ENCODE measurements at places on chromosomes 16 and 17. TPM values are rescaled to one million over a fixed set of nuclear protein-coding genes. Genes with fewer than 3 reads are reported as not detected.

Gene PLK1
- polyA plus RNA-seq = 4.7 TPM

Gene SPATA22
- polyA plus RNA-seq = not detected

DNA sequence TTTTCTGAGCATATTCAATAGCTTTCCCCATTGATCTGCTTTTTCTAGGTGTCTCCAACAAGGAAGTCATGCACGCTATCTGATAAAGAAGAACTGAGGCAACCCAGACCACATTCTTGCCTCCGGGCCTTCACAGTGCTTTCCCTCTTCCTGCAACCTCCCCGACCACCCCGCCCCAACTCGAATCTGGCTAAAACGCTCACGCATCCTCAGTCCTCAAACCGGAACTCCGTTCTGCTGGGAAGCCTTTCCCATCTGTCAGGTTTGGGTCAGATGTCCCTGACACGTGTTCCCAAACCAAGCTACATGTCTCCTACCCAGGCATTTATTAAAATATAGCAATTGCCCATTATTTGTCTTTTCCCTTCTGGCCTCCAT is 112.7 kb downstream of the VPS53 start:
- no peak for DNase-seq

- DNase-seq = peak; percentile 62
Observed at GRCh38 chr17:74176546-74177001, 26.9 kb upstream of the RPL38 start.

GRCh38 chr16:87648236-87648635 is 45.9 kb downstream of the JPH3 start:
- DNase-seq = no peak

DNA sequence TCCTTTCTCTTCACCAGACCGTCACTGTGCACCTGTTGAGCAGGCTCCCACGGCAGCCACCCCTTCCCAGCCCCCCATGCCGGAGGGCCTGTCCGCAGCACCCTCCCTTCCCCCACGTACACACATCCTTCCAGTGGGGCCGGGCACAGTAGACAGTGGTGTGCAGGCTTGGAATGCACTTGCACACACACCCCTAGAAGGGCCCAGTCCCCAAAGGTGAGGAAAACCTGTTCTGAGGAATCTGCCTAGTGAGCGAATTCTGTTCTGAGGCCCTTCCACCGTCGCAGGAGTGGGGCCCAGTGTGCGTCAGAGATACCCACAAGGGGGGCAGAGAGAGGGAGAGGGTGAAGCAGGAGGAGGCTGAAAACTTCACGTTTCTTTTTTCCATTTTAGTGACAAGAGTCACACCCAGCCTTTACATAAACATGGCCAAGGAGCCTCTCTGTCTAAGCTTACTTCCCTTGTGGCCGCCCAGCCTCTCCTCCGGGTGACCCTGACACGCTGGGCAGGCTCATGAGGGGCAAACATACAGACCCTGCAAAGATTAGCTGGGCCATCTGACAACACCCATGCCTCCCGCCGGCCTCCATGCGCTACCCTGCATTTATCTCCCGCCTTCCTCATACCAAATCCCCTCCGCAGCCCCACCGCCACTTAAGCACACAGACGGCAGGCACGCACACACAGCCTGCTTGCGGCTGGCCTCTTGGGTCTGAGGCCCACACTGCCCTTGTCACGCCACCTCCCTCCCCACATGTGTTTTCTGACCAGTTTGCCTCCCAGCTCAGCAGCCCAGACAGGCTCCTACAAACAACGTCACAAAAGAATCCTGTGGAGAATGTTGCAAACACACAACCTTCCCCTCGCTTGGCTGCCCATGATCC is 1.8 kb downstream of the ZBTB4 start:
- peak; percentile 65 for DNase-seq

Gene FOXO3B
- 3.7 TPM for polyA plus RNA-seq

GRCh38 chr17:77958716-77959125 is 218 bp downstream of the TNRC6C start:
- no peak for DNase-seq

- DNase-seq = no peak
Observed at GRCh38 chr17:82888583-82889495, 49.0 kb upstream of the ZNF750 start.

- DNase-seq = no peak
Observed at GRCh38 chr17:50128441-50129352, 1.3 kb downstream of the SAMD14 start.

DNA sequence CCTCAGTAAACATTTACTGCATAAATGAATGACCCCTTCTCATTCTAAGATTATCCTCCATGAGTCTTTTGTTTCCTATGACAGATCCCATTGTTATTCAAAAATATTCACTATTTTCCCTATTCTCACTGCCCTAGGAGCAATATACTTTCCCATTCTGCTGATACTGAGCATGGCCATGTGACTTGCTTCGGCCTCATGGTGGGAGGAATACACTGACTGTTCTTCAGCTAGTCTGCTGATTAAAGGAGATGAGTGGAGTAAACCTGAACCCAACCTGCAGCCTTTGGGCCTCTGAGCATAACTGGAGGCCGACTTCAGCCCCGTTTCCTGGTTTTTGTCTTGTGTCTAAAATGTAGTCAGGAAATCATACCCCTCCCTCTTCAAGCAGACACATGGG is 531.8 kb upstream of the SALL1 start:
- DNase-seq = no peak

DNA sequence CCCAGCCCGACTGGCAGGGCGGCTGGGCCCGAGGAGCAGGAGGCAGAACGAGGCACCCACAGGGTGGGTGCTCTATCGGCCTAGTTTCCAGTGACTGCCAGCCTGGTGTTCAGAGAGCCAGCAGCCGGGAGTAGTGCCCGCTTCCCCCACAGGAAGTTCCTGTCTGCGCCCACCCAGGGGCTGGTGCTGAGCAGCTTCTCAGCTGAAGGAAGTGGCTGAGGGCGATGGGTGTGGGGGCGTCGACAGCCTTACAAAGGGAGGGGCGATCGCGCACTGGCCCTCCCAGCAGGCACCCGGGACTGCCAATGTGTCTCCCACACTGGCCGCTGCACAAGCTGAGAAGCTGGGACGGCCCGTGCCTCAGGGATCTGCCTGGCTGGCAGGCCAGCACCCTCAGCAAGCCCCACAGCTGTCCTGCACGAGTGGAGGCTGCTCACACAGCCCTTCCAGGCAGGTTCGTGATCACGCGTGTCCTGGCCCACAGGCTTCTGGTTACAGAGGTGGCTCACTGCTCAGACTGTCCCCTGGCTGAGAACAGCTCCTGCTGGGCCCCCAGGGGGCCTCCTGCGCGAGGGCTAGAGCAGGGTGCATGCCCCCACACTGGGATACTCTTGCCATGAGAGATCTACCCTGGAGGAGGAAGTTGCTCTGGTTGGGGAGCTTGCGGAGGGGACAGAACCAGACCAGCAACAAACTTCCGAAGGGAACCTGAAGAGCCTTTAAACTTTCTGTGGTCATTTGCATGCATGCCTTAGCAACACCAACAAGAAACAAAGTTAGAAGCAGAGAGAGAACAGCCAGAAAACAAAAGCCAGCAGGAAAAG is 2.5 kb downstream of the RNF166 start:
- DNase-seq = no peak

Gene CACNG5
- polyA plus RNA-seq = not detected

DNA sequence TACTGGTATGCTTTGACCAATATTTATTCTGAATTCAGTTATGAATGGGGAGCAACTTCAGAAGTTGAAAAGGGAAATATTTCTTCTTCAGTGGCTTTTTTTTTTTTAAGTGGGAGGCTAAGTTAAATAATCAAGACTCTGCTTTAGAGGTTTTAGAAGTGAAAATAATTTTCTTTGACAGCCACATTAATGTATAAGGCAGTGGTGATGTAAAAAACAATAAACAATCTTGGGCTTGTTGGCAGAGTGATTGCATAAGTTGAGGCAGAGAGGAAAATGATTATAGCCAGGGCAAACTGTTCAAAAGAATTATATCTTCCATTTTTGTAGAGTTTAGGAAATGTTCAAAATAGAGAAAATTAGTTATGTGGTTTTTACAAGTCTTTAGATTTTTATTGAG is 5.4 kb upstream of the KRT12 start:
- no peak for DNase-seq

DNA sequence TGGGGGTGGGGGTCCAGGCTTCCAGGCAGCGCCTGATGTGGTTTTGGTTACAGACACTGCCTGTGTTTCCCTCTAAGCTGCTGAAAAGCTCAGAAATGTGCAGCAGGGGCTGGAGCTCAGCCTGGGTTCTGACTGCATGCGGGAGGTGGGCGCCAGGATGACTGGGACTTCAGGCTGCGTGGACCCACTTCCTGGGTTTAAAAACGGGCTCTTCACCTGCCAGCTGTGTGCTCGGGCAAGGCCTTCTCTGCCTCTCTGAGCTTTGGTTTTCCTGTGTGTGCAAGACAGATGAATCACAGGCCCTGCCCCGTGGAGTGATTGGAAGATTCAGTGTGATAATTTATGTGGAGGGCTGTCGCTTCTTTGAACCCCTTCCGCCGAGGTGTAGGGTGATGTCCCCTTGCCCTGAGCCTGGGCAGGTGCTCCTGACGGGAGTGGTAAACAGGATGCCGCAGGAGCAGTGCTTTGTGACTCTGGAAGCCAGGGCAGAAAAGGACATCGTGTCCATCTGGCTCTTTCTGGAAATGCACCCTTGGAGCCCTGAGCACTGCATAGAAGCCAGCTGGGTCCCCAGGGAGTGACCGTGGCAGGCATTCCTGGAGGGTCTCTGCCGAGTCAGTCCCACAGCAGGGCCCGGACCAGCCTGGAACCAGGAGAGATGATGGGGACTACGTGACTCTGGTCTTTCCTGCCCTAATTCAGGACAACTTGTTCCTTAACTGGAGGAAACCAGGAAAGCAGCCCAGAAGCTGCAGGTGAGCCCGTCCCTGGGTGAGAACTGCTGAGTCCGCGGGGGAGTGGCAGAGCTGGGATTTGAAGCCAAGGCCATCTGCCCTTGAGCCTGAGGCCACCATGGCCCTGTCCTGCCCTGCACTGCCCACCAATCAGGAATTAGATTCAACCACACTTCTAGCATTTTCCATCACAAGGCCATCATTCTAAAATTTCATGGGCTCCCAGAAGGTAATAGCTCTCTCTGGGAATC is 28.5 kb upstream of the SLC7A5 start:
- DNase-seq = no peak

- DNase-seq = no peak
Observed at GRCh38 chr17:65287040-65287439, 149.9 kb downstream of the RGS9 start.

DNA sequence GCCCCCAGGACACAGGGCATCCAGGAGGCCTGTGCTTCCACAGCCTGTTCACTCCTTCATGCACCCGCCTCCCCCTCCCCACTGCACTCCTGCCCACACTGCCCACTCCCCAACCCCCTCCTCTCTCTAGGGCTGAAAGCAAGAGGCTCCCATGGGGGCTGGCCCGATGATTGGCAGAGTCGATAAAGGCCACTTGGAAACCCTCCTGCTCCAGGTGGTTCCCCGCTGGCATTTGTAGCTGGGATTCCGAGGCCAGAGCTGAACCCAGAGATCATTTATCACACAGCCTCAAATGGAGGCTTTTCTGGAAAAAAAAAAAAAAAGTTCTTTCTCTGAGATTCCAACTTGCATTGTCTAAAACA is 74.1 kb downstream of the SREBF1 start:
- no peak for DNase-seq

Gene GPRC5C
- polyA plus RNA-seq = 59.1 TPM

Gene ARSG
- 19.8 TPM for polyA plus RNA-seq

Gene KRTAP9-2
- not detected for polyA plus RNA-seq

Gene TPSB2
- 1.0 TPM for polyA plus RNA-seq

DNA sequence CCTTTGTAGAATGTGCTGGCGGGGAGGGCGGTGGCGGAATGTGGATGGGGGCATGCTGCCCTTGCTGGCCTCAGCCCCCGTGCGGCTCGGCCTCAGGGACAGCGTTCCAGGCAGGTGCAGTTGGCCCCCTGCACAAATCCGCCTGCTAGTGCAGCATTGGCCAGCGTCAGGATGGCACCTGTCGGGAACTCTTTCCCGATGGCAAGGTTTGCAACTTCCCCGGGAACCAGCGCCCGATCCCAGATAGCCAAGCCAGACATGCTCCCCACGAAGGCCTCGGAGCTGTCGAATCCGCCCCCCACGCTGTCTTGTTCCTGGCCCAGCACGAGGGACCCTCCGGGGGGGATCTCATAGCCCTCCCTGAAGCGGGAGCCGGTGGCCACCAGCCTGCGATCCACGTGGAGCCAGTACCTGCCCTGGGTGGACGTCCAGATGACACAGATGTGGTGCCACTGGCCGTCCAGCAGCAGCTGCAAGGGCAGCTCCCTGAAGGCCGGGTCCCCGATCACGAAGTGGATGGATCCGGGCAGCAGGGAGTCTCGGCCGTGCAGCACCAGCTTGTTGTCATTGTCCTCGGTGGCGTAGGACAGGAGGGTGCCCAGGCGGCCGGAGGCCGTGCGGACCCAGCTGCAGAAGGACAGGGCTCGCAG is 2.8 kb downstream of the PTX4 start:
- DNase-seq = no peak

DNA sequence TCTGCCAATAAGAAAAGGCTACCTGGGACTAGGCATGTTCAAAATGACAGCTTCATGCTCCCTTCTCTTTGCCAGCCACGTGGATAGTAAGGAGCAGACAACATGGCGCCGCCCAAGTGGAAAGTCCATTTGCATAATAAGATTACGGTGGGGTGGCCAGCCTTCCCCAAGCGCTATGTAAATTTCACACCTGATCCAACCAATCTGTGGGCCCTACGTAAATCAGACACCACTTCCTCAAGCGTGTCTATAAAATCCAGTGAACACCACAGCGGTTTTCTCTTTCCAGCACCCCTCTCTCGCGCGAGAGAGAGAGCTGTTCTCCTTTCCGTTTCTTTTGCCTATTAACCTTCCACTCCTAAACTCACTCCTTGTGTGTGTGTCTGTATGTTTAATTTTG is 140.3 kb upstream of the ERCC4 start:
- DNase-seq = no peak

Gene TAOK2
- polyA plus RNA-seq = 33.2 TPM

All from ovary (tissue), 10 donors.